ENCODE measurements at places on chromosomes 3 and 15. TPM values are rescaled to one million over a fixed set of nuclear protein-coding genes. Genes with fewer than 3 reads are reported as not detected.

The TAGLN3 gene
- 1.8 TPM for polyA plus RNA-seq

The GLDN gene
- 0.91 TPM for polyA plus RNA-seq

The RAD51 gene
- 12.2 TPM for polyA plus RNA-seq

The CHRM5 gene
- 0.17 TPM for polyA plus RNA-seq

The FOXB1 gene
- 0.06 TPM for polyA plus RNA-seq

The CPNE4 gene
- polyA plus RNA-seq: 0.49 TPM

The FYCO1 gene
- 18.4 TPM for polyA plus RNA-seq

The CCDC80 gene
- 84.8 TPM for polyA plus RNA-seq

The RBPMS2 gene
- 13.5 TPM for polyA plus RNA-seq

The THPO gene
- polyA plus RNA-seq: 1.9 TPM

The COL6A6 gene
- 2.1 TPM for polyA plus RNA-seq

The IL5RA gene
- polyA plus RNA-seq: 0.80 TPM

The SERPINI2 gene
- 1.6 TPM for polyA plus RNA-seq

The CHAC1 gene
- polyA plus RNA-seq: 4.0 TPM

The TRAK1 gene
- 42.3 TPM for polyA plus RNA-seq

The ADAMTS17 gene
- 2.3 TPM for polyA plus RNA-seq

The CYP8B1 gene
- 1.1 TPM for polyA plus RNA-seq

The SUCNR1 gene
- polyA plus RNA-seq: 16.8 TPM

The PCOLCE2 gene
- polyA plus RNA-seq: 4.8 TPM

The COL8A1 gene
- 6.8 TPM for polyA plus RNA-seq

The CAMK1 gene
- 20.5 TPM for polyA plus RNA-seq

The CTXN2 gene
- not detected for polyA plus RNA-seq

The EIF2B5 gene
- 49.4 TPM for polyA plus RNA-seq

The TMEM43 gene
- polyA plus RNA-seq: 65.5 TPM

The DTWD1 gene
- polyA plus RNA-seq: 41.3 TPM

The C3orf22 gene
- polyA plus RNA-seq: not detected

The MASP1 gene
- polyA plus RNA-seq: 8.1 TPM

The ESYT3 gene
- 1.1 TPM for polyA plus RNA-seq

The HRG gene
- polyA plus RNA-seq: 1.6 TPM

The NKIRAS1 gene
- 16.6 TPM for polyA plus RNA-seq

The GOLGA6L4 gene
- 11.6 TPM for polyA plus RNA-seq

The MANF gene
- polyA plus RNA-seq: 132 TPM

The ALS2CL gene
- polyA plus RNA-seq: 11.0 TPM

The C3orf49 gene
- 0.54 TPM for polyA plus RNA-seq

The ANKRD34C gene
- polyA plus RNA-seq: 0.09 TPM

The ACAD9 gene
- 40.6 TPM for polyA plus RNA-seq

The AADACL2 gene
- polyA plus RNA-seq: not detected

The TTLL13 gene
- polyA plus RNA-seq: 0.15 TPM

The CCDC66 gene
- 31.8 TPM for polyA plus RNA-seq

The CYP1A2 gene
- 0.19 TPM for polyA plus RNA-seq

The CCR3 gene
- polyA plus RNA-seq: not detected

The PPP1R14D gene
- 0.55 TPM for polyA plus RNA-seq

The BLM gene
- 10.3 TPM for polyA plus RNA-seq

The FEZF2 gene
- not detected for polyA plus RNA-seq

The CD86 gene
- polyA plus RNA-seq: 1.9 TPM

The SLC28A2 gene
- 0.20 TPM for polyA plus RNA-seq

The HYAL3 gene
- polyA plus RNA-seq: 3.1 TPM

The NPAP1 gene
- polyA plus RNA-seq: 0.27 TPM

The HDGFL3 gene
- 88.2 TPM for polyA plus RNA-seq

The ABHD17C gene
- polyA plus RNA-seq: 37.0 TPM

The CLDN16 gene
- polyA plus RNA-seq: 42.0 TPM

The SLC6A1 gene
- polyA plus RNA-seq: 0.57 TPM

The PLS1 gene
- polyA plus RNA-seq: 30.6 TPM

The GABRG3 gene
- 1.7 TPM for polyA plus RNA-seq

The POLQ gene
- polyA plus RNA-seq: 4.3 TPM

The DISP2 gene
- 0.98 TPM for polyA plus RNA-seq

The NTRK3 gene
- polyA plus RNA-seq: 9.3 TPM

The SPTSSB gene
- 2.8 TPM for polyA plus RNA-seq

The CLDN1 gene
- 79.7 TPM for polyA plus RNA-seq

The GAP43 gene
- polyA plus RNA-seq: 0.87 TPM

Data from right renal pelvis (tissue), 4 donors.